ENCODE measurements at places on chromosomes 12 and 14.

- DNase-seq: no peak
Observed at GRCh38 chr12:68776976-68777610, 30.9 kb upstream of the MDM2 start.

DNA sequence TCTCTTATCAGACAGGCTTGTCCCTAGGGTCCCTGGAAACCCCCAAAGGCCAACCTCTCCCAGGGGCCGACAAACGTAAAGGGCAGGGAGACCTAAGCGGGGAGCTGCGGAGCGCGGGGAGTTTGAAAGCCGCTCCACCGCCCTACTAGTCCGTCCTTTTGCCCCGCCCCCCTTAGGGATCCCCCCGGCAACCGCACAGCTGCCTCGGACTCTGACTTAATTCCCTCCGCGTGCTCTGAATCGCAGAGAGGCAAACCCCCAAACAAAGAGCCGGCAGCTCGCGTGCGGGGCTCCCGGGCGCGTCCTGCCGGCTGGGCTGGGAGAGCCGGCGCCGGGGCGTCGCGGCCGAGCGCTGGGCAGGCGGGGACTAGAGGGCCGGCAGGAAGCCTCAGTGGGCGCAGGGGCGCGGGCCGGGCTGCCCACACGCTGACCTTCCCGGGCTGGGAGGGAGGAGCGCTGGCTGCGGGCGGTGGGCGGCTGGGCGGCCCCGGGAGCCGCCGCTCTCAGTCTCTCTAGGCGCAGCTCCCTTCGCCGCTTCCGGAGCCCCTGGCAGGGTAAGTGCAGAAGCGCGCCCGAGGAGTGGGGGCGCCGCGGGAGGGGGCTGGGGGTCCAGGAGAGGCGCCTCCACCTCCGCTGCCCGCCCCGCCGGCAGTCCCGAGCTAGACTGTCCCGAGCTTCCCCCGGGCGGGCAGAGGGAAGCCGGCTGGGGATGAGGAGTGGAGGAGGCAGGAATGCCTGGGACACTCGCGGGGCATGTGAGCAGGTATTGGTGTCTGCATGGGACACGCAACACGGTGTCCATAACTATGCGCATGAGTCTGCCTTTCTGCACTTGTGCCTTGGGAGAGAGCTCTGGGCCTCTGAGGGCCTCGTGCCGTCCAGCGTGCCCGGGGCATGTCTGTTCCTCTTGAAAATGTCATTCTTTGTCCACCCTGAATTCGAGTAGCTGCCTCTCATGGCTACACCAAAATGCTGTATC, at the start of gene TSPAN11:
Gene TSPAN11, plus strand, starts transcription at position 506 of the 979 bp plus-strand sequence. CDS start 27,244 bp downstream, outside the sequence.
- DNase-seq: peak; percentile 99

GRCh38 chr12:64265839-64266238, 43.7 kb upstream of the KICS2 start:
- no peak for DNase-seq

DNA sequence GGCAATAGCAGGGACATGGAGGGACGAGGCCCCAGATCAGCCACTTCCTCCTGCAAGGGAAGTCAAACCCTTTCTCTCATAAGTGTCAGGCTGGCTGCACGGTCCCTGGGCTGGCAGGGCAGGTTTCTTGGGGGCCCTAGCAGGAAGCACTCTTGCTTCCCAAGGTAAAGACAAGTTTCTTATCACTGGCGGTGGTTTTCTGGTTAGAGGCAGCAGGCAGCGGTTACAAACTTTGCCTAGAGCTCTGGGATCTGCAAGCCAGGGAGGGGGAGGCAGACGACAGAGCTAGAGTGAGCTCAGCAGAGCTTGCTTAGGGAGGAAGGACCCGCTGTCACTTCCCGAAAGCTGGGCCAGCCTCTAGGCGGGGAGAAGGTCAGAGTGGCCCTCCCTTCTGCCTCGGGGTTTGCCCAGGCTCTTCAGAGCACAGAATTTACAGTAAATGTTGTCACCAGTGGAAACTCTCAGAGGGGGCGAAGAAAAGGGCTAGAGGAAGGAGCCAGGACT, 20.4 kb downstream of the BATF start:
- no peak for DNase-seq

DNA sequence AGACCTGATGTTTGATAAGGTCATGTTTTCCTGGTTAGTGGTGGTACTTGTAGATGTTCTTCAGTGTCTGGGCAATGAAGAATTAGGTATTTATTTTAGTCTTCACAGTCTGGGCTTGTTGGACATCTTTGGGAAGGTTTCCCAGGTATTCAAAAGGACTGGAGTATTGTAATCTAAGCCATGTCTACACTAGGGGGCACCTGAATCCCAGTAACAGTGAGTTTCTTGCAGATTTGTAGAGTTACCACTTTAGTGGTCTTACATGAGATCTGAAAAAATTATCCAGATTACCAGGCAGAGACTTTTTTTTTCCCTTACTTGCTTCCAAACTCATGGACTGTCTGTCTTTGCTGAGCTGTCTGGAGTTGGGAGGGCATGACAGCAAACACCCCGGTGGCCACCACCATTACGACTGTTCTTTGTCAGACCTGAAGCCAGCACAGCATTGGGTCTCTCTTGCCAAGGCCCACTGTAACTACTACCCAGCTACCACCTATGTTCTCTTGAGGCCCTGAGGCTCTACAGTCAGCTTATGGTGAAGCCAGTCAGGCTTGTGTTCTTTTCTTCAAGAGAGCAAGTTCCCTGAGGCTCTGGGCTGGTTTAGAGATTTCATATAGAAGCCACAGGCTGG, 820.7 kb upstream of the FBXO33 start:
- peak; percentile 25 for DNase-seq

DNA sequence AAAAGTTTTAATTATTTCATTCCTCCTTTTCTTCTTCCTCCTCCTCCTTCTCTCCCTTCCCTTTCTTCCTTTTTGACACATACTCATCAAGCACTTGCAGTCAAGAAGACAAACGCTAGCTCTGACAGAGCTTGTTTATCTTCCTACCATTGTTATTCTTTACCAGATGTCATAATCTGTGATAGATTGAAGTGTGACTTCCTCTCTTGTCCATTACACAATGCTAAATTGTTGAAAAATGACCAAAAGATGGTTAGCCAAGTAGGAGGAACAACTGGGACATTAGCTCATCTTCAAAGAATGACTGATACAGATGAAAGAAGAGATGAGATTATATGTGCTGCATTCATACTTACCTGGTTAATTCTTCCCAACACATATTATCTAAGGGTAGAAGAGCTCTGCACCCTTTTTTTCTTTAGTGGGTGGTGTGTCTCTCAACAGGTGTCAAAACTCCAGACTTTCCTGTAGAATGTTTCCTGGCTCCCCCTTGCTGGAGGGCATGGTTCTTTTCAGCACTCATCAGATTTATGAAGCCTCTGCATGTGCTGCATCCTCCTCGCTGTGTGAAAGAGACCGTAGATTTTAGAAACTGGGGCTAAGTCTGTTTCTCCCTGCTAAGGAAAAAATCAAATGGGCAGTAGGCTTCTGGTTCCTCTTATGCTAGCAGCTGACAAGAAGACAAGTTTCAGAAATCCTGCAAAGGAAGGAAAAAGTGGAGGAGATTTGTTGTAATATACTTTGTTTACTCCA, 147.1 kb downstream of the TMX1 start:
- peak; percentile 43 for DNase-seq

DNA sequence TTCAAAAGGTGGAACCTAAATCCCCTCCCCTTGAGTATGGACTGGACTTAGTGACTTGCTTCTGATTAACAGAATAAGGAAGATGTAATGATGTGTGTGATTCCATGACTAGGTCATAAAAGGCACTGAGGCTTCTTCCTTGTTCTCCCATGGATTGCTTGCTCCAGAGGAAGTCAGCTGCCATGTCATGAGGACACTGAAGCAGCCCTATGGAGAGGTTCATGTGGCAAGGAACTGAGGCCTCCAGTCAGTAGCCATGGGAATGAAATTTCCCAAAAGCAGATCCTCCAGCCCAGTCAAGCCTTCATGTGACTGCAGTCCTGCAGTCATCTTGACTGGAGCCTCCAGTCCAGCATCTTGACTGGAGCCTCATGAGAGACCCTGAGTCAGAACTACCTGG, 10.7 kb downstream of the TMBIM4 start:
- no peak for DNase-seq

GRCh38 chr12:5479761-5480160, 47.9 kb downstream of the NTF3 start:
- peak; percentile 86 for DNase-seq

- DNase-seq: no peak
Observed at GRCh38 chr12:100743060-100743459, 51.5 kb upstream of the ANO4 start.

DNA sequence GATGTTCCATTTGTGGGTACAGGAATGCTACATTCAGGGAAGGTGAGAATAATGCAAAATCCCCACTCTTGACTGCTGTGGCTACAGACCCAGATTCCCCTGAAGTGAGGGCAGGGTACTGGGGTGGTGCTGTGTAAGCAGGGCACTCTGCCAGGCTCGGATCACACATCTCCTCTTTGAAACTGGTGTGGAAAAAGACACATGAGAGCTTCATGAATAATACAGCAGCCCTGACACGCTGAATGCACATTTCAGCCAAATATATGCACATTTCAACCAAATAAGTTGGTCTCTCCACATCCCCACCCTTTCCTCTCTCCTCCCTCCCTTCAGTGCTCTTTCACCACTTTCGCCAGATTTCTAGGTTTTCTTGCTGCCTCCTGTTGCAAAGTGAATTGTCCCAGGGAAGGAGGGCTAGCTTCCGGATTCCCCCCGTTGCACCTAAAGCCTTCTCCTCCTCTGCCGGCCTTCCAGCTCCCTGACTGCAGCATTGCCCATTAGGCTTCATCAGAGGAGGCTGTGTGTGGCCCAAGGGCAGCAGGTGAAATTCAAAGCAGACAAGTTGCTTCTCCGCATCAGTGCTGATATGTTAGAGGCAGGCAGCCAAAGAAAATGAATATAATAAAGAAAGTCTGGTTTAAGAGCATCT, 118.2 kb upstream of the TMCC3 start:
- DNase-seq: no peak

GRCh38 chr12:105352940-105353635, 22.6 kb downstream of the C12orf75 start:
- DNase-seq: peak; percentile 61

DNA sequence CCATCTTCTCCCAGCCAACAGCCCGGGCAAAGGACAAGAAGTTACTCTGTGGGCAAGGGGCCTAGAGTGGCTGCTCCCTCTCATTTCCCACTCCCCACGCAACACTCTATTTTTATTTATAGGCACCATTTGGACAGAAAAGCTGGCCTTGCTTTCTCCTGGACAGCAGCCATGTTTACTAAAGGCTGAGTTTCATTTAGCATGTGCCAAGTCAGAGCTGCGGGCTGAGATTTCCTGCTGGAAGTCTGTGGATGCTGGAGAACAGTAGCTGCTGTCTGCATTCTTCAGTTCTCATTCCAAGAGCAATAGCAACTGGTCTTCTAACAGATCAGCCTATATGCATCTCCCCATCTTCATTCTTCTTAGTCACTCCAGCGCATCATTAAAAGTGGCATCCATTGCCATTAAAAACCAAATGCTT, 8.3 kb downstream of the COL2A1 start:
- no peak for DNase-seq

DNA sequence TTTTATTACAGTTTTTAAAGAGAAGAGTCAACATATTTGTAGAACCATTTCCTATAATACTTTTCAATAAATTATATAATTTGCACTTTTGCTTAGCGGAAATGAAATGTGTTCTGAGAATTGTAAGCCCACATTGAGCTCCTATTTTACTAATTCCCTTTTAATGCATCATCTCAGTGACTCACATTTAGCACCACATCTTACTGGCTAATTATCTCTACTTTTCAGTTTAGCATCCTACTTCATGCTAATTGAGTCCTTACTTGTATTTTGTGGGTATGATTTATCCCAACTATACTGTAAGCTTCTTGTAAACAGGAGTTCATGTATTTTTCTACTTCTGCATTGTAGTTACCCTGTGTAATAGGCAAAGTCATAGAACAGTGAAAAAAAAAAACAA, 67.5 kb downstream of the TMX1 start:
- DNase-seq: no peak

- DNase-seq: no peak
Observed at GRCh38 chr12:88643685-88644084, 63.4 kb upstream of the KITLG start.

DNA sequence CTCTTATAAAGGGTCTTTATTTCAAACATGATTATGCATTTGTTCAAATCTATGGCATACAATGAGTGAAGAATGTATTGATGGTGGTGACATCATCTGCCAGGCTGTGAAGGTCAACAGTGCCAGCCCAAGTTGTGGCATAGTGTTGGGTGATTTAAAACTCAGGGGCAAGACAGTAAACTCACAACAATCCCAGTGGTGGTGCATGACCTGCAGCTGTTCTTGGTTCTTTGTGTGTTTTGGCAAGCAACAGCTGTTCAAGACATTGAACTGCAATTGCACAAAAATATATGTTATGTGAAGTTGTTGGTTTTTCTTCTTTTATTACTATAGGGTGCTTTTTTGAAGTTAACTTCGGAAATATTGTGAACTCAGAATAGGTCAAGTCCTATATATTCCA, 851.6 kb downstream of the NRXN3 start:
- DNase-seq: peak; percentile 79

GRCh38 chr12:44031472-44032185, 195.7 kb downstream of the TMEM117 start:
- DNase-seq: peak; percentile 8

GRCh38 chr14:61712137-61712536, 16.8 kb downstream of the HIF1A start:
- peak; percentile 26 for DNase-seq

DNA sequence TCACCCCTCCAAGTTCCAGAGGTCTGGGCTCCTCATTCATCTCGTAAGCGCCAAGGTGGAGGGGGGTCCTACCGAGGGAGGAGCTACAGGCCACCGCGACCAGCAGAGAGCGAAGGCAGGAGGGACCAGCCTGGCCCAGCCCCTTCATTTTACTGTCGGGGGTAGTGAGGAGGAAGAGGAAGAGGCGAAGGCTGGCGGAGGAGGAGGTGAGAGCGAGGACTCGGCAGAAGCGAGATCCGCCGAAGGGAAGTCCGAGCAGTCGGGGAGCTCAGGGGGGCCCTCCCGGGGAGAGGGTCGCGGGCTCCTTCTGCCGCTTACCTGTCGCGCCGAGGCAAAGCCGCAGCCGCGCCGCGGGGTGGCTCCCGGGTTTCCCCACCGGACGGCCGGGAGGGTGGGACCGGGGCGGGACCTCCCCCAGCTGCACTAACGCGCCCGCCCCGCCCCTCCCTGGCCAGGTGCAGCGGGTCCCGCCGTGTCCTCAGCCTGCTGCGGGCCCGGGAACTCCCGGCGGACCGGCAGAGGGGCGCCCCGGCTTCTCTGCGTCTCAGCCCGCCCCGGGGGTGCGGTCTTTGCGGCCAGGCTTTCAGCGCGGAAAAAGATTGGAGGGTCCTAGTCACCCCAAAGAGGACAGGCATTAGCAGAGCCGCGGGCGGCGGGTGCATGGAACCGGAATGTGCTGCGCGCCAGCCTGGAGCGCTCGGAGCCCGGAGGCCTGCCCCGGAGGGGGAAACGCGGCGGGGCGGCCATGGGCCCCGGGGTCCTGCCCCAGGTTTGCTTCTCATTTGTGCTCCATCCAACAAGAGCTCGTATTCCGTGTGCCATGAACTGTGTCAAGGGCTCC, at the start of gene GALNT6:
Gene GALNT6, minus strand, starts transcription at position 124 of the 841 bp plus-strand sequence. CDS start 11,625 bp downstream, outside the sequence.
- peak; percentile 83 for DNase-seq

GRCh38 chr14:96849733-96850132, 52.6 kb downstream of the VRK1 start:
- no peak for DNase-seq

- no peak for DNase-seq
Observed at GRCh38 chr12:103833095-103833775, 7.8 kb downstream of the NT5DC3 start.

GRCh38 chr12:1077036-1077803, 86.2 kb downstream of the ERC1 start:
- no peak for DNase-seq

GRCh38 chr12:21172079-21172478, 41.1 kb downstream of the SLCO1B1 start:
- DNase-seq: no peak

- DNase-seq: no peak
Observed at GRCh38 chr12:103561174-103561573, 25.9 kb upstream of the STAB2 start.
